ENCODE measurements at places on chromosomes 12 and 14.

DNA sequence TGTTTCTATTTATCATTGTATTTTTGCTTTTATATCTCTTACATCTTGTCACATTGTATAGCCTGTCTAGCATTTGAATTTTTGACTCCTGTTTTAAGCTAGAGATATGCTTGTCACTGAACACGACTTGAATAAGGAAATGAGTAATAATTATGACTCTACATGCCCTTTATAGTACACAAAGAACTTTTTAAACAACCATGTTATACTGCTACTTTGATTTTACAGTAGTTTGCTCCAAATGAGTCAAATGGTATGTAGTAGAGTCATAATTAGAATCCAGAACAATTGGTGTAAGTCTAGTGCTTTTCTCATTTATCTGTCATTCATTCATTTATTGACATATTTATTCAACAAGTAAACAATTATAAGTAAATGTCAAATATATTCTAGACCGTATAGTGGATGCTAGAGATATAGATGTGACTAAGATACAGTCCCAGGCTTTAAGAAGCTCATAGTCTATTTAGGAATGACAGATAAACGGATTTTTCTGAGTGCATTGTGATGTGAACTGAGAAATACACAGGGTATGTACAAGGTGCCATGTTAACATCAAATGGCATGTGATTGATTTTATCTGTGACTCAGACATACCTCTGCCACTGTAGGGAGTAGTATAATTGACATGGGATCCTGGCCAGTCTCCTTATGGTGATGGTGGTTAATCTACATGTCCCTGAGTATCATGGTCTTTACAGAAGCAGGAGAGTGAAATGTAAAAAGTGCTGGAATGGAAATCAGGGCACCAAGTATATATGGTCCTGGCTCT is 799.7 kb downstream of the DIO2 start:
- H3K36me3 ChIP-seq, result no peaks in the 10 kb centered on the region
- no peak for DNase-seq
- H3K4me1 ChIP-seq, result no peaks in the 10 kb centered on the region
- H3K4me3 ChIP-seq, result no peak overlapping the region
- no peaks in the 10 kb centered on the region for H3K27me3 ChIP-seq

- H3K27ac ChIP-seq, result no peak overlapping the region
- no peaks in the 10 kb centered on the region for H3K36me3 ChIP-seq
- no peak for DNase-seq
Observed at GRCh38 chr14:56121816-56122215, 3.6 kb downstream of the PELI2 start.

GRCh38 chr12:122215771-122216170 is 10.1 kb downstream of the DIABLO start:
- no peaks in the 10 kb centered on the region for H3K4me1 ChIP-seq
- H3K27ac ChIP-seq, result no peak overlapping the region
- no peak overlapping the region for H3K4me3 ChIP-seq

- H3K36me3 ChIP-seq, result no peaks in the 10 kb centered on the region
- no peak overlapping the region for H3K27ac ChIP-seq
- H3K4me3 ChIP-seq, result no peak overlapping the region
- no peaks in the 10 kb centered on the region for H3K4me1 ChIP-seq
Observed at GRCh38 chr12:13242936-13243335, 46.4 kb downstream of the EMP1 start.

DNA sequence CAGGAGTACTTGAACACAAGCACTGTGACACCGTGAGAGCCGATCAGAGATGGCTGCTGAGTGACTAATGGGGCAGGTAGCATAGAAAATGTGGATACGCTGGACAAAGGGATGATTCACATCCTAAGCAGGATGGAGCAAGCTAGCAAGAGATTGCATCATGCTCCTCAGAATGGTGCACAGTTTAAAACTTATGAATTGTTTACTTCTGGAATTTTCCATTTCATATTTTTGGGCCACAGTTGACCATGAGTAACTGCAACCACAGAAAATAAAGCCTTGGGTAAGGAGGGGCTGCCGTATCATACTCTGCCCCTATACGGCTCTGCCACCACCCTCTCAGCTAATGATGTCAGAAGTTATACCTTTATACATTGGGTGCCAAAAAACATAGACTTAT is 23.3 kb upstream of the MARK3 start:
- no peaks in the 10 kb centered on the region for H3K4me1 ChIP-seq
- DNase-seq, result no peak
- no peaks in the 10 kb centered on the region for H3K27me3 ChIP-seq
- no peak overlapping the region for H3K27ac ChIP-seq
- no peak overlapping the region for H3K4me3 ChIP-seq

- H3K36me3 ChIP-seq, result no peaks in the 10 kb centered on the region
- peak overlapping the region; percentile 94 for H3K4me3 ChIP-seq
- no peaks in the 10 kb centered on the region for H3K27me3 ChIP-seq
Observed at GRCh38 chr12:67270622-67271021, 1.5 kb downstream of the CAND1 start.

DNA sequence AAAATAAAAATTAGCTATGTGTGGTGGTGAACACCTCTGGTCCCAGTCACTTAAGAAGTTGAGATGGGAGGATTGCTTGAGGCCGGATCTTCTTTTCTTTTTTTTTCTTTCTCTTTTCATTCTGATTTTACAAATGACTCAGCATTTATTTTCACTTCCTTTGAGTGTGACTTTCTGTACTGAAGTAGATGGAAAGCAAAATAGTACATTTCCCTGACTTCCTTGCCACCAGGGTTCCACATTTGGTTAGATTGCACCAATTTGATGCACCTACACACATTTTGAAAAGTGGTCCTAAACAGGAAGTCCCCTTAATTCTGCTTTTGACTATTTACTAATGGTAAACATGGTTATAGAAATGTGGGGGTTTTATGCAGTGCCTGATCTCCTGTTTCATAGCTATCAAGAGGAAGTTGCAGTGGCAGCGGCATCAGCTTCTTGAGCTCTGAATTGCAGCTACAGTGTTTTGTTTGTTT is 13.0 kb upstream of the LEMD3 start:
- H3K4me1 ChIP-seq, result no peaks in the 10 kb centered on the region
- no peaks in the 10 kb centered on the region for H3K36me3 ChIP-seq
- DNase-seq, result no peak
- peaks cover 24% of the 10 kb centered on the region for H3K27me3 ChIP-seq

- no peaks in the 10 kb centered on the region for H3K4me1 ChIP-seq
- no peak overlapping the region for H3K27ac ChIP-seq
- H3K36me3 ChIP-seq, result no peaks in the 10 kb centered on the region
- no peak for DNase-seq
- H3K4me3 ChIP-seq, result no peak overlapping the region
Observed at GRCh38 chr12:113980537-113981337, 14.6 kb upstream of the RBM19 start.

DNA sequence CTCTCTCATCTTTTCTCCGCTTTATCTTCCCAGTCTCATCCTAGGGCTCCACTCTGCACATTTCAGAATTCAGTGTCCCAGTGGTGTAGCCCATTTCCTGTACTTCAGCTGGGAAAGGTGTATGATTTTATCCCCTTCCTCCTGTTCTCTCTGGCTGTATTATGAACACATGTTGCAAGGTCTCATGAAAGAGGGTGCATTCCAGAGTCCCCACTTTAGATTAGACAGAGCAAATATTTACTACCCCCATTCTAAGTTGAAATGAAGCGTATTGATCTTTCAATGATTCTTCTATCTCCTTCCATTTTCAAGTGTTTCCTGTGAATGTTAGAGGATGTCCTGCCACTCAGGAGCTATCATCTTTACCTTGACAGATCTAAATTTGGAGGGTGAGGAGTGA is 123.2 kb downstream of the WIF1 start:
- H3K36me3 ChIP-seq, result no peaks in the 10 kb centered on the region
- DNase-seq, result no peak
- peaks cover 33% of the 10 kb centered on the region for H3K27me3 ChIP-seq
- H3K27ac ChIP-seq, result no peak overlapping the region

DNA sequence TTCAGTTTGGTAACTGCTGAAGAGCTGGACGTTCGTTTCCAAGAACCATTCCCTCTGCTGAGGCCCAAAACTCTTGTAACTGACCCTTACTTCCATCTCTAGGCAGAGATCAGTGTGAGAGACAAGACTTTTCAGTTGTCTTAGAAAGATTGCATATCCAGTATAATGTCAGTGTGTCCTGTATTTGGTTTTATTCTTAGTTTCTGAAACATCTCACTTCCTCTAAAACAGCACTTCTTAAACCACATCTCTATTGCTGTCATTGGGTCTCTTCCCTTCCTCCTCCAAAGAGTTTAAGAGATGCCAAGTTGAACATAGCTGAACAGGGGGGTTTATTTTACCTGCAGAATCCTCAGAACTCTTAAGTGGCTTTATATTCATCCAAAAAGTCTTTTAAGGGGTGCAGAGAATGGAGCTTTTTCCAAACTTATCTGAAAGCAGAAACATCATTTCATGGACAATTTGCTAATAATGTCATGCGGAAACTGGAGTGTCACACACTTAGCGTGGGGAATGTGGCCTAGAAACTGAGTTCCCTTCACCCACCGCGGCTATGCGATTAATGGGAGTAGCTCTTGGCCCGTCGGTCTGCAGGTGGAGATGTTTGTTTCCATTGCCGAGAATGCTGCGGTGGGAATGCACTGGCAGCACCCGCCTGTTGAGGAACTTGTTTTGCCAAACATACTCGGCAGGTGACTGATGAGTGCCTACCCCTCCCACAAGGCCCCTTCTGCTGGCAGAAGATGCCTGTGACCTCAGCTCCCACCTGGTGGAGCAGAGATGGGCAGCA is 148.2 kb downstream of the ADGRD1 start:
- no peak overlapping the region for H3K4me3 ChIP-seq
- H3K4me1 ChIP-seq, result peaks cover 21% of the 10 kb centered on the region
- H3K27me3 ChIP-seq, result no peaks in the 10 kb centered on the region
- H3K36me3 ChIP-seq, result peaks cover 19% of the 10 kb centered on the region
- no peak overlapping the region for H3K27ac ChIP-seq
- DNase-seq, result no peak

DNA sequence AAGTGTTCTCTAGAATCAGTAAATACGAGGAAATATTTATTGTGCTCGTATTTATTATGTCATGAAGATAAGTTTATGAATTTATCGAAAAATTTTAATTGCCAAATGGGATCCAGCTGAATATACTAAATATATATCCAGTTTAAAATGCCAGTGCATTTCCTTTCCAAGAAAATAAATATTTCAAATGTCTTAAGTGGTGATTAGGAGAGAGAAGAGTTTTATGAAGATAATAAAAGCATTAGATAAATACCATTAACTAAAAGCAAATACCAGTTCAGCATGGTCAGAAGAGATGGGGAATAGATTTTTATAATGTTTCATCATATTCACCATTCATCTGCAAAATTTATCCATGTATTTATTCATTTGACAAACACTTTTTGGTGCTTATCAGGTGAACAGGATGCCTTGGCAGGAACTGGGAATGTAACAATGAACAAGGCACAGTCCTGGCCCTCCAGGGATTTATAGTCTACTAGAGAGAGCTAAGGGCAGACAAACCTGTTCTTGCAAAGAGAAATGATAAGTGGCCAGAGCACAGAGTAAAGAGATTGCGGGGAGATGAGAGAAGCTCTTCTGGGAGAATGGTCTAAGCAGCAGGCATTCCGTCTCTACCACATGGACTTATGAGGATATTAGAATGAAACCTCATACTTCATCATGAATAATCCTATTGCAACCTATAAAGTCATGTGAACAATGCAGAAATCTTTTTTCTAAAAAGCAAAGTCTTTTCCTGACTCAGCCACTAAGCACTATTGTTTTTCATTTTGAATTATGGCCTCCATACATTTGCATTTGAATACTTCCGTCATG is 143.7 kb upstream of the ABCD2 start:
- H3K27ac ChIP-seq, result no peak overlapping the region
- H3K36me3 ChIP-seq, result peaks cover 34% of the 10 kb centered on the region
- DNase-seq, result no peak
- H3K4me1 ChIP-seq, result no peaks in the 10 kb centered on the region
- no peaks in the 10 kb centered on the region for H3K27me3 ChIP-seq
- H3K4me3 ChIP-seq, result no peak overlapping the region

- H3K27ac ChIP-seq, result no peak overlapping the region
- DNase-seq, result no peak
- no peaks in the 10 kb centered on the region for H3K36me3 ChIP-seq
- no peak overlapping the region for H3K4me3 ChIP-seq
- H3K4me1 ChIP-seq, result no peaks in the 10 kb centered on the region
Observed at GRCh38 chr12:13941258-13942249, 39.8 kb downstream of the GRIN2B start.

DNA sequence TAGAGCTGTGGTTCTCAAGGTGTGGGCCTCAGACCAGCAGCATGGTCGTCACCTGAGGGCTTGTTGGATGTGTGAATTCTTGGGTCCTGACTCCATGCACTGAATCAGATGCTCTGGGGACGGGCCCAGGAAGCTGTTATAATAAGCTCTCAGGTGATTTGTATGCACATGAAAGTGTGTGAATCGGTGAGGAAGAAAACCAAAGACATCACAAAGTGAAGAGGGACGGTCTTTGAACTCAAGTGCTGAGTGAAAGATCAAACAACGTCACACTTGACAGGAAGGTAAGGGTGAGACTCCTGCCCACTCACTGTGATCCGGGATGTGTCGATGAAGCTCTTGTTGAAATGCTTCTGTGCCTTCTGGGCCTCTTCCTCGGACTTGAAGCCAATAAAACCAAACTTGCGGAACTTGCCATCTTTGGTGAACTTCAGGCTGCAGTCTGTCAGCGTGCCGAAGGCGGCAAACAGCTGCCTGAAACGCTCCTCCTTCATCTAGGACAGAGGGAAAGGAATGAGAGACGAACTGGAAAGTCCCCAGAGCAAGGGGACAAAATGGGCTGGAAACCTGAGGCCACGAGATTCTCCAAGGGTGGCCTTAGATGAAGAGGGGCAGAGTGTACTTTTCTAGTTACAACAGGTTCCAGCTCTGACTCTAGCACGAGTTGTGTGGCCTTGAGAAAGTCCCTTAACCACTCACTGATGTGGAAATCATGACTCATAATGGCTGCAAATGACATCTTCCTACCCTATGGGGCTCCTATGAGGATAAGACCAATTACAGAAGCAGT is 4.0 kb downstream of the RBM19 start:
- H3K36me3 ChIP-seq, result peaks cover 54% of the 10 kb centered on the region
- no peak overlapping the region for H3K4me3 ChIP-seq
- peaks cover 21% of the 10 kb centered on the region for H3K4me1 ChIP-seq
- H3K27me3 ChIP-seq, result no peaks in the 10 kb centered on the region
- no peak overlapping the region for H3K27ac ChIP-seq
- DNase-seq, result no peak
